Stimulated activated CD8-positive, alpha-beta memory T cell treated with anti-CD3 and anti-CD28 coated beads, Interleukin-7, amount 100 ng/mL, for 1 hour (primary cell): ENCODE measurements at places on chromosomes 16 and 17.

DNA sequence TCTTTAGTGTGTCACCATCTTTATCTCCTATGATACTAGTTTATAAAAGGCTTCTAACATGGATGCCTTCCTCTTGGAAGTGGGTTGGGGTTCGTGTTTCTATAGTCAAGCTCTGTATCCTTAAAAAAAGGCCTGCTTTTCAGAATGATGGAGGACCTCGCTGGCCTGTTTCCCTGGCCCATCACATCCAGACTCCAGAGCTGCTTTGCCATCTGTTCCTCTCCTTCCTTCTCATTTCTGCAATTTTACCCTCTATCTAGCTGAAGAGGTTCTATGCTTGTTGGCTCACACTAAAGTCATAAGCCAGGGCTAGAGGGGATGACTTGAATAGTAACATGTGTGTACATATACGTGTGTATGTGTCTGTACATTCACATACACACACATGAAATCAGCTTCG is 450.8 kb upstream of the HSBP1 start:
- no peak for DNase-seq

GRCh38 chr17:2094891-2095535 is 40.1 kb downstream of the HIC1 start:
- no peak for DNase-seq

GRCh38 chr16:49854796-49855203 is 1.1 kb downstream of the ZNF423 start:
- no peak for DNase-seq

DNA sequence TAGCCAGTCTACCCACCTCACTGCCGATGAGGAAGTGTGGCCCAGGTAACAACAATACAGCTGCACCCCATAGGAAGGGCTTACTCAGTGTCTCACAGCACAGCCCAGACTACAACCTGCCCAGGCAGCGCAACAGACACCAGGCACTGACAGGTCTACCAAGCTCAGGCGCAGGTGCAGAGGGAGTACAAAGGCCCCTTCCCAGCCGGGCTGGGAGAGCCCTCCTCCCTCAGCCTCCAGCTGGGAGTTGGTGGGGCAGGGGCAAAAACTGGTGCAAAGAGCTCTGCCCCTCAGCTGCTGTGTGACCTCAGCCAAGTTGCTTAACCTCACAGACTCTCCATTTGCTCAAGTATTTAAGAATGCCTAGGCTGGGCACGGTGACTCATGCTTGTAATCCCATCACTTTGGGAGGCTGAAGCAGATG is 112.6 kb upstream of the LHX1 start:
- DNase-seq = no peak

DNA sequence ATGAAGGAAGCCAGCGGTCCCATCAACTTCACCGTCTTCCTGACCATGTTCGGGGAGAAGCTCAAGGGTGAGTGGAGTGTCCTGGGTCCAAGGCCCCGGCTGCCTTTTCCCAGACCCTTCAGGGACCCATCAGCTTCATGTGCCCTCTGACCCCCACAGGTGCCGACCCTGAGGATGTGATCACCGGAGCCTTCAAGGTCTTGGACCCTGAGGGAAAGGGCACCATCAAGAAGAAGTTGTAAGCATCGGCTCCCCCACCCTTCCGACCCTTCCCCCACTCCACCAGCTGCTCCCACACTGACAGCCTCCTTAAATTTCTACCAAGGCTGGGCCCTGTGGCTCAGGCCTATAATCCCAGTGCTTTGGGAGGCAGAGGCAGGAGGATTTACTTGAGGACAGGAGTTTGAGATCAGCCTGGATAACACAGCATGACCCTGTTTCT is 1.9 kb downstream of the MYL11 start:
- DNase-seq = no peak

DNA sequence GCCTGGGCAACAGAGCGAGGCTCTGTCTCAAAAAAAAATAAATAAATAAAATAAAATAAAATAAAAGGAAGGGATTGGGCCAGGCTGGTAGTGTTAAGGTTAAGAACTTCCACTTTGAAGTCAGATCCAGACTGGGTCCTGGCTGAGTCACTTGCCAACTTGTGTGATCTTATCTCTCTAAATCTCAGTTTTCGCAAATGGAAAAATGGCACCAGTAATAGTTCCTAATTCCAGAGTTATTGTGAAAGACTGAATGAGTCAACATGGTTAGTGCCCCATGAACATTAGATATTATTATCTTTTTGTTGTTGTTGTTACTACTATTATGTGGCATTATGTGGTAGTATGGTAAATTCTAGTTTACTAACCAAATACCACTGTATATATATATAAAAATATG is 188.0 kb upstream of the AXIN2 start:
- DNase-seq = no peak

- DNase-seq = no peak
Observed at GRCh38 chr16:89138513-89138795, 33.1 kb upstream of the CDH15 start.

DNA sequence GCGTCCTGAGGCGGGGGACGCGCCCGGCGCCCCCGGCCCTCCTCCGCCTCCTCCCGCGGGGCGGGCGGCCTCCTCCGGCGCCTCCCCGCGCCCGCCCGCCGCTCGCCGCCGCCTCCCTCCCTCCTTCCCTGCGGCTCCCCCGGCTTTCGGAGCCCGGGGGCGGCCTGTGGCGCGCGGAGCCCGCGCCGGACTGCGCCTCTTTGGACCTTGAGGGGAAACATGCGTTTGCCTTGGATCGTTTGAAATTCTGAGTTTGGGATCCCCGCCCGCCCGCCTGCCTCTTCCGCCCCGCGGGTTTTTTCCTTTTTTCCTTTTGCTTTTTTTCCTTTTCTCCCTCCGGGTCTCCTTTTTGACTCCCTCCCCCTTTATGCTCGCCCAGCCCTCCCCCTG is 390 bp downstream of the ZNRF1 start:
- no peak for DNase-seq

GRCh38 chr17:43020030-43020621 is 2.1 kb downstream of the VAT1 start:
- no peak for DNase-seq

DNA sequence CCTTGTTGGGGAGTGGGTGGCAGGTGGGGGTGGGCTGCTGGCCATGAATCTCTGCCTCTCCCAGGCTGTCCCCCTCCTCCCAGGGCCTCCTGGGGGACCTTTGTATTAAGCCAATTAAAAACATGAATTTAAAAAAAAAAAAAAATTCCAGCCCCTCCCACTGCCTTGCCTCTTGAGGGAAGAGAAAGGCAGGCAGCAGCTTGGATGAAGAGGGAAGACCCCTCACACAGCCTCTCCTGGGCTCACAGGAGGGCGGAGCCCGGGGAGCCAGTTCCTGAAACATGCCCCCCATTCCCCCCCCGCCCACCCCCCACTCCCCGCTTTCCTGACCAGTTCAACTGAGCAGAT is 1.8 kb upstream of the TCAP start:
- DNase-seq = no peak
